ENCODE measurements at places on chromosomes 12 and 14. TPM values are rescaled to one million over a fixed set of nuclear protein-coding genes. Genes with fewer than 3 reads are reported as not detected.
A peak's percentile ranks its signal among the peaks of the same experiment; 100 is the strongest.

The SRSF5 gene
- 377 TPM for total RNA-seq

The CEBPE gene
- not detected for total RNA-seq

The FOXM1 gene
- 1.3 TPM for total RNA-seq

The OR6C76 gene
- total RNA-seq = not detected

The CLEC9A gene
- 0.57 TPM for total RNA-seq

The KRT75 gene
- not detected for total RNA-seq

The ABHD12B gene
- not detected for total RNA-seq

The OR4E2 gene
- total RNA-seq = not detected

The SYNDIG1L gene
- 0.18 TPM for total RNA-seq

The LMNTD1 gene
- total RNA-seq = not detected

- DNase-seq = no peak
These were observed 102.2 kb downstream of the ERC1 start for GRCh38 chr12:1093166-1093751.

DNA sequence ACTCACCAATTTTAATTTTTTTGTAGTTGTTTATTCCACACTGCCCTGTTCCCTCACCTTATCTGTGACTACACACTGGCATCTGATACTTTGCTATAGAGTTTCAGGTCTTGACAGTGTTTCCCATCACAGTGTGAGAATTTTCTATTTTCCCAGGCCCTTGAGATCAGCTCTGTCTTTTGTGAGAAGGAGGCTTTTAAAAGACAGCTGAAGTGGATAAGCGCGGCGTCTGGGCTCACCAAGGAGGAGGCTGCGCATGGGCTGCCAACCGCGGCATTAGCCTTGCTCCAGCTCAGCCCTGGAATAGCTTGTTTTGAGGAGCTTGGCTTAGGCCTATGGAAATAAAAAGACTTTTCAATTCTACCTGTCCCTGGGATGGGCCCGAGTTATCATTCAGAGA lies 181.3 kb downstream of the RMST start:
- DNase-seq = no peak

- no peak for DNase-seq
These were observed 2.5 kb downstream of the ARHGAP9 start for GRCh38 chr12:57476993-57477709.

DNA sequence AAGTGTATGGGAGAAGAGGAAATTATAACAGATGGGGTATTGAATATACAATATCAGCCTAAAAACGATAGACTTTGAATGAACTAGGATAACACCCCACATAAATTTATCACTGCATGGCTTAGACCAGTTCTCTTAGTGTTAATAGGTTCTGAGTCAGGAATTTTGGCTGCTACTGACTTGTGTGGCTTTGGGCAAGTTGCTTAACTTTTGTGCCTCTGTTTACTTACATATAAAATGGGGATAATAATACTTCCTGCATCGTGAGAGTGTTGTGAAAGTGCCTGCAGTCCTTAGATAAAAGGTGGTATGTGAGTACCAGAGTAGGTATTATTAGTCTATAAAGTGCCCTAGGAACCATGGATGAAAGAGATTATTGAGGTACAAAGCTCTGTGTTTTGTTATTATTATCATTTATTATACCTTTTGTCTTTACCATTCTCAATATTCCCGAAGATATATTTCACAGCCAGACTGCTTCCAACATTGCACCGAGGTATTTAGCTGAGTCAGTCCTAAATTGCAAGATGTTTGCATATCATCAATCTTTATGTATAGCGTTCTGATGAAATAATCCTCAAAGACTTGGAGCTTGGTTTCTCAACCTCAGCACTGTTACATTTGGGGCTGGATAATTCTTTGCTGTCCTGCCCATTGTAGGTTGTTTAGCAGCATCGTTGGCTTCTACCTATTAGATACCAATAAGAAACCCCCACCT lies 2.3 kb upstream of the PAWR start:
- DNase-seq = no peak

DNA sequence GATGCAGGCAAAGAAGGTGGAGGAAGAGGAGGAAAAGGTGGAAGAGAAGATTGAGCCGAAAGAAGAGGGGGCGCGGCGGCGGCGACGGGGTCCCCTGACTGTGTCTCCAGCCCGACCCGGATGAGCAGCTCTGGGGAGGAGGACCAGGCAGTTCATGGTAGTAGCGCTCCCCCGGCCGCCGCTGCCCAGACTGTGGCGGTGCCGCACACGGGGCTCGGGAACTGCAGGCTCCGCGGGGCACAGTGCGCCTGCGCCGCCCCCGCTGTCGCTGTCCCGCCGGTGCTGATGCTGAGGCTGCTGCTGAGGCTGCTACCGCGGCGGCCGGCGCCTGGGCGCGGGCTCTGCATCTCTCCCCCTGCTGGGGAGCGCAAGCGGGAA lies at the start of gene KCNH5:
KCNH5 (minus strand) TSS at position 225 of the 378 bp plus-strand sequence. CDS start 272 bp downstream, outside the sequence.
- DNase-seq = no peak

DNA sequence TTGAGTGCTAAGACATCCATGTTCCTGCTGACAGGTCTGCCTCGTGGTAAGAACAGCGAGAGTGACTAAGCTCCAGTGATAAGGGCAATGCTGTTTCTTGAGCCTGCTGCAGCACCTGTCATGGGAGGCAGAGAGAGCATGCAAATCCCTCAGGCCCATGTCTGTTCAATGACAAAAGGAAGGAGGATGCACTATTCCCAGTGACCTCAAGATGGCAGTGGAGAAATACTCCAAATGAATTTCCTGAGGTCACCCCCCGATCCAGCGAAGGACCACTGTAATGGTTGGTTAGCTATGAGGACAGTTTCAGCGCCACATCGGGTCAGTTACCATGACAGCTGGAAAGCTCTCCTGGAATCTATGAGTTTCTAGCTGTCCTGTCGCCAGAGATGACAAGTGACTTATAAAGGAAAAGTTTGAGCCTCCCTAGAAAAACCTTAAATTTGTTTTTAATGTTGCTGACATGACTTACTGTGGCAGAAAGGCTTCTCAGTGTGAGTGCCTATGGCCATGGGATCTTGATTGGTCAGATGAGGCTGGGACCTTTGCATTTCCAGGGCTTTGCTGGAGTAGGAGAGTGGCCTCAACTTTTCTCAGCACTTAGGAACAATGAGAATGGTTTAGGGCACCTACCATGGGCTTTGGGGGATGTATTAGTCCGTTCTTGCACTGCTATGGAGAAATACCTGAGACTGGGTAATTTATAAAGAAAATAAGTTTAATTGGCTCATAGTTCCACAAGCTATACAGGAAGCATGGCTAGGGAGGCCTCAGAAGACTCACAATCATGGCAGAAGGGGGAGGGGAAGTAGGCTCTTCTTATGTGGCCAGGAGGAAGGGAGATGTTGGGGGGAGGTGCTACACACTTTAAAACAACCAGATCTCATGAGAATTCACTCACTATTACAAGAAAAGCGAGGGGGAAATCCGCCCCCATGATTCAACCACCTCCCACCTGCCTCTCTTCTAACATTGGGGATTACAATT lies 88.0 kb upstream of the TMEM260 start:
- DNase-seq = no peak

GRCh38 chr14:28765169-28765830 lies 1.3 kb upstream of the FOXG1 start:
- DNase-seq = no peak

- no peak for DNase-seq
These were observed 24.6 kb upstream of the KLRD1 start for GRCh38 chr12:10283027-10283426.

DNA sequence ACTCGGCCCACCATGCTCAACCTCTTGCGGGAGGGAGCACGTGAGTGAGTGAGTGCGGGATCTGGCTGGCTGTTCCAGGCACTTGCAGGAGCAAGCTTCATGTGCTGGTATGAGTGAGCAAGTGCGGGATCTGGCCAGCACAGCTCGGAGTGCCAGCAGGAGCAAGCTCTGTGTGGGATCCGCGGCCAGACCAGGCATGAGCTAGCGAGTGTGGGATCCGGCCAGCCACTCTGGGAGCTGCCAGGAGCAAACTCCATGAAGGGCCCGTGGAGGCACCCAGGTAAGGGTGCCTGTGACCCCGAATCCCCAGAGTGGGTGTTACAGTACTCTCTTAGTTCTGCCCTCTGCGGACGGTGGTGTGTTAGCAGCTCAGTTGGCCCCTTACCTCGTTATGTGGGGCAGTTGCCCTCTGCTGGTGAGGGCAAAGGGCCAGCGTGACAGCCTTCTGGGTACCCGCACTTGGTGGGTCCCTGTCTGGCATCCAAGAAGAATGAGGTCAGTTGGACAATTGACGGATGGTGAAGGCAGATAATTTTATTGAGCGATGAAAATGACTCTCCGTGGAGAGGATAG lies 38.3 kb downstream of the RAD51B start:
- DNase-seq = no peak

- no peak for DNase-seq
These were observed 2.0 kb downstream of the MAP4K5 start for GRCh38 chr14:50530358-50530757.

DNA sequence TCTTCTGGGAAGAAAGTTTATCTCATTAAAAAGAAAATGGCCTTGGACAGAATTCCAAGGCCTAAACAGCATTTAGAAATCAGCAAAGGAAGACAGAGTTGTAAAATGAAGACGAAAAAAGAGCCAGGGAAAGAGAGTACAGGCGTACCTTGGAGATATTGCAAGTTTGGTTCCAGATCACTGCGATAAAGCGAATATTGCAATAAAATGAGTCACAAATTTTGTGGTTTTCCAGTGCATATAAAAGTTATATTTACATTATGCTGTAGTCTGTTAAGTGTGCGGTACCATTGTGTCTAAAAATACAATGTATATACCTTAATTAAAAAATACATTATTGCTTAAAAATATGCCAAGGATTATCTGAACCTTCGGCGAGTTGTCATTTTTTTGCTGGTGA lies 9.0 kb downstream of the PCNX1 start:
- no peak for DNase-seq

GRCh38 chr14:104678346-104678745 lies 11.1 kb upstream of the INF2 start:
- no peak for DNase-seq

GRCh38 chr12:67268335-67268895 lies 743 bp upstream of the CAND1 start:
- peak; percentile 94 for DNase-seq

DNA sequence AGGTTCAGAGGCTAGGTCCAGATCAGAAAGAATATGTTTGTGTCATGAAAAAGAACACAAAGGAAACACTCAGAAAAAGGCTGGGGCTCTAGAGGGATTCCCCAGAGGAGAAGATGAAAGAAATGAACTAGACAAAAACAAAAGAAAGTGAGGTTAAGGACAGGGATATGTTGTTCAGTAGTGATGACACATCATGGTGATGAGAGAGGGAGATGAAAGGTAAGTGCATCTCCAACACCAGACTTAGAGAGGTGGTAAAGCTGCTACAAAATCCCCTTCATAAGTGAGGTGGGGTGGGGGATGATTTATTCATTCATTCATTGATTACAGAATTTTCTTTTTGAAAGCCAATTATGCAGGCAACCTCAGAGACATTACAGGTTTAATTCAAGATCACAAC lies 19.6 kb upstream of the SLC8A3 start:
- no peak for DNase-seq

DNA sequence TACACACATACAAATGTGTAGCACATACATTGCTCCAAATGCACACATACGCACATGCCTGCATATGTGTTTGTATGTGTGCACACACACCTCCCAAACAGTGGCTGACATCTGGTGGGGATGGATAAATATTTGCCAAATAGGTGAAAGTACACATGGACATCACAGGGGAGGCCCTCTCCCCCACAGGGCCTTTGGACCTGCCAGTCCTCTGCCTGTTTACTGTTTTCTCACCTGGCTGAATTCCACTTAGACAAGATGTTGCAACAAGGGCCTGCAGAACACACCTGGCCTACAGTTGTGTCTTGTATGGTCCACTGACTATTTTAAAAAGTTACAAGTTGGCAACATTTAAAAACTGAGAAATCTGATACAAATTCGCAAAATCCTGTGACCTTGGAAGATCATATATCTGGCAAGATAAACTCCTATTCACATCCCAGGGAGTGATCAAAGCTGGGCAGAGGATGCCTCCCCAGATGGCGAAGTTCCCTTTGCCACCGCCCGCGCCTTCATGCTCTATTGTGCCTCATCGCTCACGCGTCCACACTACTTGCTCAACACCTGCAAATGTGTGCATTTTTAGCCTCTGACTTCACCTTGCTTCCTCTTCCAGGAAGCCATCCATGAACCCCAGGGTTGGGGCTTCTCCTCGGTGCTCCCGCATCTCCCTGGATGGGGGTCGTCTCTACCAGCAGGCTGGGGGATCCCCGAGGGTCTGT lies 118.4 kb upstream of the FZD10 start:
- no peak for DNase-seq

DNA sequence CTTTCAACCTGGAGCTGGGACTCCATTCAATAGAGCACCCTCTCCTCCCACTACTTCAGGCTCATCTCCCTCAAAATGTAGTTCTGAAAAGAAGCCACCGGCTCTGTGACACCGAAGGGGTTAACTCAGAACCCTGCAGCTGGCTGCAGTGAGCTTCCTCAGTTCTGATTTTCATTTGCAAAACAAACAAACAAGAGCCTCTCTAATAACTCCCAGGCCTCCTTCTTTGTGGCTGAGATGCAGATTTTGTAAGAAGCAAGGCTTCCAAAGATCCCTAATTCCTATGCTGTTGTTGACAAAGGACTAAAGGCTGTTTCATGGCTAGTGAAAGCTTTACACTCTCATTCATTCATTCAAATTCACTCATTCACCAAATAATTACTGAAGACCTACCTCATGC lies 333.4 kb upstream of the TBX3 start:
- no peak for DNase-seq

- no peak for DNase-seq
These were observed 10.1 kb downstream of the TMEM119 start for GRCh38 chr12:108587826-108588225.

GRCh38 chr12:46221255-46222128 lies 47.4 kb downstream of the SLC38A1 start:
- DNase-seq = no peak

DNA sequence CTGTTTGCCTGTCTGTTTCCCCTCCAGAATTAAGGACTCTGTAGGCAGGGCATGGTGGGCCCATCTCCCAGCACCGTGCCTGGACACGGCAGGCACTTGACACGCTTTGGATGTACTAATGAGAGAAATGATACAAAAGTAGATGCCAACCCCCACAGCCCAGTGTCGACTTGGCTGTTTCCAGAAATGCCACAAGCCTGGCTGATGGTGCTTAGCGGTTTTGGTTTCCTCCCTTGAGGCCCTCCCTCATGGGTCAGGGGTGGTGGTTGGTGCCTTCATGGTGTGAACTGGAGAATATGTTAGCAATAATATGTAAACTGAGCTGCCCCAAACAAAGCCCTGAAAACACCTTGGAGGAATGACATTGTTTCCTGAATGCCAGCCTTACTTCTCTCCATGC lies 55.5 kb upstream of the ESRRB start:
- no peak for DNase-seq

GRCh38 chr14:64728106-64728505 lies 23.9 kb downstream of the PLEKHG3 start:
- DNase-seq = no peak

GRCh38 chr14:33237115-33237740 lies 298.5 kb downstream of the NPAS3 start:
- no peak for DNase-seq

- DNase-seq = no peak
These were observed 139.7 kb downstream of the KCNH5 start for GRCh38 chr14:62905566-62905965.

- no peak for DNase-seq
These were observed 126.7 kb downstream of the EPS8 start for GRCh38 chr12:15662303-15662980.

Data from ureter (tissue), 1 donor.